Stomach (tissue), 19 donors: ENCODE measurements at places on chromosomes 2 and 18. TPM values are rescaled to one million over a fixed set of nuclear protein-coding genes. Genes with fewer than 3 reads are reported as not detected.
A peak's percentile ranks its signal among the peaks of the same experiment; 100 is the strongest.

The C1QL2 gene
- not detected for polyA plus RNA-seq

The RSAD2 gene
- 1.4 TPM for polyA plus RNA-seq

The SNTG2 gene
- 0.68 TPM for polyA plus RNA-seq

DNA sequence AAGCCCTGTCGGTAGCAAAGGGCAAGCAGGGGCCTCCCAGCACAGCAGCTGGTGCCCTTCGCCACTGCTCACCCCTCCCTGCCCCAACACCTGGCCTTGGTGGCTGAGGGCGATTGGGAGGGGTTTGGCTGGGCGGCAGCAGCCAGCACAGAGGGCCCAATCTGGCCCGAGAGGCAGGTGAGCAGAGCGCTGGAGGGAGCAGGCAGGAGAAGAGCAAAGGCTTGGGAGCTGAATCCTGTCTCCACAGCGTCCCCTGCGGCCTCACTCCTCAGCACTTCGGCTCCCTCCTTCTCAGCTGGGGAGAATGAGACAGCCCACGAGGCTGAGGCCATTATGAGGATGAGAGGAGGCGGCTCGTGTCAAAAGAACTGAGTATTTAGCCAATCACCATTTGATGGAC is 74.9 kb upstream of the TAF1B start:
- peak; percentile 79 for DNase-seq
- H3K36me3 ChIP-seq: no peaks in the 10 kb centered on the region

The CRYGC gene
- polyA plus RNA-seq: not detected

DNA sequence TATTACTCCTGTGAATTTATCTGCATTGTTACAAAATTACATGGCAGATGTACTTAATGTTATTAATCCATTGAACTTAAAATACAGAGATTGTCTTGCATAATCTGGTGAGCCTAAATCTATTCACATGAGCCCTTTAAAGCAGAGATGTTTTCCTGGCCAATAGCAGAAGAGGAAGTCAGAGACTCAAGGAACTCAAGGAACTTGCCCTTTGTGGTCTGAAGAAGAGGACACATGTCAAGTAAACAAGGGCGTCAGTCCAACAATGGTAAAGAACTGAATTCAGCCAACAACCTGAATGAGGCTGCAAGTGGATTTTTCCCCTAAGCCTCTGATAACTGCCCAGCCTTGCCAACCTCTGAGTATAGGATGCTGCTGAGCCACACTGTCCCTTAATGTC is 356.3 kb upstream of the PKDCC start:
- H3K4me3 ChIP-seq: no peak overlapping the region
- no peak overlapping the region for H3K27ac ChIP-seq
- no peak for DNase-seq
- H3K36me3 ChIP-seq: no peaks in the 10 kb centered on the region
- H3K4me1 ChIP-seq: no peaks in the 10 kb centered on the region

The FBXO36 gene
- 1.0 TPM for polyA plus RNA-seq

GRCh38 chr2:221478485-221478863 is 93.6 kb downstream of the EPHA4 start:
- H3K4me1 ChIP-seq: peaks cover 15% of the 10 kb centered on the region
- no peaks in the 10 kb centered on the region for H3K27me3 ChIP-seq
- H3K27ac ChIP-seq: no peak overlapping the region
- no peak overlapping the region for H3K4me3 ChIP-seq

DNA sequence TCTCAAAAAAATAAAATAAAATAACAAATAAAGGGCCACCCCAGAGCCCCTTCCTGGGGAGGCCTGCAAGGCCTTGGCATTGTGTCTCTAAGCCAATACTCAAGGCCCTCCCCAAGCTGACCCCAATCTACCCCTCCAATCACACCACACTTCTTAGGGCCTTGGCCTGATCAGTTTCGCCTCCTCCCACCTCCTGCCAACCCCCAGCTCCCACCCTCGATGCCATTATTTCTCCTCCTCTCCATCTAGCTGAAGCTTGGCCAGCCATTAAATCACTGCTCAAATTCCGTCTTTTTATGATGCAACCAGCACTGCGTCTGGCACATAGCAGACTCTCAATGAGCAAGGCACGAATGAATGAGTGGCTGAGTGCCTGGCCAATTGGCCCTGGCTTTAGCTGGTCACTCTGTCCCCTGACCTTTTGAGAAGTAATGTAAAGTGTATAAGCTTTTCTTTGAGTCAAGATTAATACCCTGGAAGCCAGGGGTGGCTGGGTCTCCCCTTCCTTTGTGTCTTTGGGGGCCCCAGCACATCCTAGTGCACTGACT is 55.9 kb downstream of the SMAD7 start:
- H3K27ac ChIP-seq: no peak overlapping the region
- H3K27me3 ChIP-seq: no peaks in the 10 kb centered on the region
- H3K4me3 ChIP-seq: no peak overlapping the region
- H3K36me3 ChIP-seq: no peaks in the 10 kb centered on the region

- no peaks in the 10 kb centered on the region for H3K4me1 ChIP-seq
- peak; percentile 27 for DNase-seq
- peak overlapping the region; percentile 10 for H3K27ac ChIP-seq
- no peaks in the 10 kb centered on the region for H3K27me3 ChIP-seq
- H3K4me3 ChIP-seq: no peak overlapping the region
- no peaks in the 10 kb centered on the region for H3K36me3 ChIP-seq
Measured at GRCh38 chr2:177753682-177754491, 318.7 kb downstream of the PDE11A start.

DNA sequence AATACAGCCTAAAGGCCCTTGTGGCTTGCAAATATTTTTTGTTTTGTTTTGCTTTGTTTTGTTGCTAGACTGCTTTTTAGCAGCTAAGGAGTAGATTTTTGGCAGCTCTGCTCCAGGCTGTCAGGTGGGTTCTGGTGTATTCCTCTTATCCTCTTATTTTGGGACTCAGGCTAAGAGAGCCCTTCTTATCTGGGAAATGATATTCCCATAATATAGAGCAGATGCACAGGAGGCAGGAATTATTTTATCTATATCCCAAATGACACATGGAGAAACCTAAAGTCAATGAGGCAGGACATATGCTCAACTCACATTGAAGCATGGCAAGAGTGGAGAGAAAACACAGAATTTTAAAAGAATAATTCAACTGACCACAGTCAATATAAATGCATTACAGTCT is 369.6 kb downstream of the RIT2 start:
- no peak overlapping the region for H3K4me3 ChIP-seq
- H3K27me3 ChIP-seq: no peaks in the 10 kb centered on the region
- H3K27ac ChIP-seq: no peak overlapping the region

GRCh38 chr2:26687801-26688200 is 4.7 kb upstream of the KCNK3 start:
- no peaks in the 10 kb centered on the region for H3K27me3 ChIP-seq
- no peak overlapping the region for H3K27ac ChIP-seq
- no peak for DNase-seq
- peaks cover 17% of the 10 kb centered on the region for H3K4me1 ChIP-seq
- no peak overlapping the region for H3K4me3 ChIP-seq

The ATOH8 gene
- 20.0 TPM for polyA plus RNA-seq

GRCh38 chr2:205274801-205275200 is 407.5 kb upstream of the NRP2 start:
- no peaks in the 10 kb centered on the region for H3K36me3 ChIP-seq
- H3K4me1 ChIP-seq: no peaks in the 10 kb centered on the region
- H3K4me3 ChIP-seq: no peak overlapping the region
- DNase-seq: no peak
- H3K27ac ChIP-seq: no peak overlapping the region
- H3K27me3 ChIP-seq: no peaks in the 10 kb centered on the region

The OBSL1 gene
- 30.3 TPM for polyA plus RNA-seq
